ENCODE measurements at places on chromosomes 4 and X.

GRCh38 chr4:76022677-76023076, 620 bp downstream of the CXCL10 start:
- no peak for DNase-seq

DNA sequence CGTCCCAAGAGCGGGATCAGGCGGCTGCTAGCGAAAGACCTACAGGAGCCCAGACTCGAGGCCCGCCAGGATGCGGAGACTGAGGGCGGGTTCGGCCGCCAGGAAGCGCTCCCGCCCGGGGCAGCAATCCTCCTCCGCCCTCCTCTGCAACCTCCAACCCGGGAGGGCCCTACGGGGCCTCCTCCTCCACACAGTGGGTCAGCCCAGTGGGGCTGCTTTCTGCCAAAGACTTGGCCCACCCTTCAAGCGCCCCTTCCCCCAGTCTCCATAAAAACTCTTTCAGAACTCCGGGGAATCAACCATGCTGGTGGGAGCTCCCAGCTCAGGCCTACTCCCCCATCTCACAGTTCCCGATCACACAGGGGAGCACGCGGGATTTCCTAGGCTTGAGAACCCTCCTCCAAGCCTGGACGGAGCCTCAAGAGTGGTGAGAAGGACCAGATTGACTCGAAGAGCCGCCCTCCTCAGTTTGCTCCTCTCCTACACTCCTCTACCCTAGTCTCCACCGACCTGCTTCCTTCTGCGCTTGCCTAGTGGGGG, 77.5 kb downstream of the RLIM start:
- DNase-seq: no peak

DNA sequence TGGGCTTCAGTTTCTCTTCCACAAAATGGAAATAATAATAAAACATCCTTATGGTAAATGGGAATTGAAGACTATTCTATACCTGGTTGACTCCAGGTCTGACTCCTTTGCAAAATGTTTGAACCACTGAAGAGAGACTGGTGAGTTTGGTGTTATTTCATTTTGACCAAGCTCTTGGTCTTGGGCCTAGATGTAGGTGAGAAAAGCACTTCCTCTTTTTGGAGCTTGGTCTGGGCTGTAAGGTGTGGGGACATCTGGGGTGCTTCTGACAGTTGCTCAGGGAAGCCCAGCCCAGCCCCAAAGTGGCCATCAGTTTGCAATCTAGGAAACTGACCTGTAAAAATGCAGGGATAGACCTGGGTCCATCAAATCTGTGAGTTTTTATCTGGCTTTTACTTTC, 26.8 kb upstream of the SOD3 start:
- DNase-seq: no peak

GRCh38 chr4:127370604-127371003, 262.2 kb upstream of the INTU start:
- DNase-seq: no peak

- DNase-seq: no peak
Observed at GRCh38 chrX:34147345-34147744, 15.2 kb upstream of the FAM47A start.

- no peak for DNase-seq
Observed at GRCh38 chrX:71565474-71566041, 12.7 kb upstream of the GCNA start.

- no peak for DNase-seq
Observed at GRCh38 chrX:12988797-12989196, 13.9 kb downstream of the TMSB4X start.

DNA sequence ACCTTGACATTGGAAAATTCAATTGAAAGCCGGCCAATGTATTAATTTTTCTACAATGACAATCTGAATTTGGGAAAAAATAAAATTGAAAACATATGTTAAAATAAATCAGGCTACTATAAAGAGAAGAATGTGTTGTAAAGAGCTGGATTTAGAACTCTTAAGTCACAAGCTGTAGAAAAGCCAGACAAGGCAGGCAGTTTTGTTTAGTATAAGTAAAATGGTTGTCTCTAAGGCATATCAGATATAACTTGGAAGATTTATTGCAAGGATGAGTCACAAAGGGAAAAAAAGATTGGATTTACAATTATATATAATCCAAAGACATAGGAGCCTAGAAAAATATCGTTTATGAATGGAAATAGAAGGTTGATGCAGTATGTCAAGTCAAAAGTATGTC, 549.1 kb upstream of the EPHA5 start:
- DNase-seq: no peak

DNA sequence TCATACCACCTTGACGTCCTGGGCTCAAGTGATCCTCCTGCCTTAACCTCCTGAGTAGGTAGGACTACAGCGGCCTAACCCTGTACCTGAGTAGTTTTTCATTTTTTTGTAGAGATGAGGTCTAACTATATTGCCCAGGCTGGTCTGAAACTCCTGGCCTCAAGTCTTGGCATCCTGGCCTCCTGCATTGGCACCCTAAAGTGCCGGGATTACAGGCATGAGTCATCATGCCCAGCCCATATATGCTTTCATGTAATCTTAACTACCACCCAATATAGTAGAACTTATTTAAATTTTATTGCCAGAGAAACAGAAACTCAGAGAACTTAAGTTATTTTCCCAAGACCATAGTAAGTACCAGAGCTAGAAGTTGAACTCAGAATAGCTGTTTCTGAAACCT, 27.1 kb downstream of the AFM start:
- DNase-seq: no peak

DNA sequence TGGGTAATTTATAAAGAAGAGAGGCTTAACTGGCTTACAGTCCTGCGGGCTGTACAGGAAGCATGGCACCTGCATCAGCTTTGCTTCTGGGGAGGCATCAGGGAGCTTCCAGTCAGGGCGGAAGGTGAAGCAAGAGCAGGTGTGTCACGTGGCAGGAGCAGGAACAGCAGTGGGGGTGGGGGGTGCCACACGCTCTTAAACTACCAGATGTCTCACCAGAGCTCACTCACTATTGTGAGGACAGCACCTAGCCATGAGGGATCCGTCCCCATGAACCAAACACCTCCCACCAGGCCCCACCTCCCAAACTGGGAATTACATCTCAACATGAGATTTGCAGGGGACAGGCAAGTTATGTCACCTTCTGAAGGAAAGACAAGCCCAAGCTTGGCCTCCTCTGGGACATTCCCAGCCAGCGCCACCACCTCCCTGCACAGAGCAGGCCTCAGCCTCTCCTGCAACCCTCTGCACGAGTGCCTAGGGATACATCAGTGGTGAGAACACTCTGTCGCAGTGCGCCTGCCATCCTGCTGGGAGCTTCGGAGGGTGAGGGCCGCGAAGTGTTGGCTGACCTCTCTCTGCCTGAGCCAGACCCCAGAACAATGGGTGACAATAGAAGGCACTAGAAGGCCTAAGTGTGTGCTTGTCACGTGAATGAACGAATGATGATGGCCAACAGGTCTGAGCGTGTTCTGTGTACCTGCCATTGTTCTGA, 244.3 kb downstream of the EVC2 start:
- DNase-seq: no peak

DNA sequence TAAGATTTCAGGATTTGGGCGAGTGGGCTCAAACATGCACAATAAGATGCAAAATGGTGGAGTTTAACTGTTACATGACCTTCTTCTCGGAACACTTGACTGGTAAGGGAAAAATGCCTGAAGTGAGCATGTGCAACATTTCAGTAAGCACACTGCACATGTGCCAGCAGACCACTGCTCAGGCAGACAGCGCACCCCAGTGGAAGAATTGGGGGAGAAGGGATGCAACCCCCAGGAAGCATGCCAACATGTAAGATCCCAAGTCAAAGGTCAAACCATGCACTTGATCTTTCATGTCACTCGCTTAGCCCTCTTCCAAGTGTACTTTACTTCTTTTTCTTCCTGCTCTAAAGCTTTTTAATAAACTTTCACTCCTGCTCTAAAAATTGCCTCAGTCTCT, 256.3 kb downstream of the CENPC start:
- DNase-seq: peak; percentile 30

- DNase-seq: peak; percentile 74
Observed at GRCh38 chrX:123961268-123962005, at the start of gene STAG2. STAG2 (plus strand) TSS chrX:123961706; CDS start chrX:124022628, 60,922 bp downstream.

- no peak for DNase-seq
Observed at GRCh38 chrX:51098046-51098445, 187.5 kb downstream of the BMP15 start.

- DNase-seq: no peak
Observed at GRCh38 chr4:10659251-10659650, 25.3 kb downstream of the CLNK start.

- DNase-seq: no peak
Observed at GRCh38 chr4:147791341-147791740, 59.5 kb downstream of the ARHGAP10 start.

- no peak for DNase-seq
Observed at GRCh38 chr4:127155116-127155515, 477.6 kb upstream of the INTU start.

- peak; percentile 75 for DNase-seq
Observed at GRCh38 chrX:136577552-136577951, 45.5 kb downstream of the VGLL1 start.

- DNase-seq: no peak
Observed at GRCh38 chr4:180805101-180805500, 1438.1 kb upstream of the TENM3 start.

- no peak for DNase-seq
Observed at GRCh38 chr4:168514249-168514852, 17.5 kb downstream of the PALLD start.

DNA sequence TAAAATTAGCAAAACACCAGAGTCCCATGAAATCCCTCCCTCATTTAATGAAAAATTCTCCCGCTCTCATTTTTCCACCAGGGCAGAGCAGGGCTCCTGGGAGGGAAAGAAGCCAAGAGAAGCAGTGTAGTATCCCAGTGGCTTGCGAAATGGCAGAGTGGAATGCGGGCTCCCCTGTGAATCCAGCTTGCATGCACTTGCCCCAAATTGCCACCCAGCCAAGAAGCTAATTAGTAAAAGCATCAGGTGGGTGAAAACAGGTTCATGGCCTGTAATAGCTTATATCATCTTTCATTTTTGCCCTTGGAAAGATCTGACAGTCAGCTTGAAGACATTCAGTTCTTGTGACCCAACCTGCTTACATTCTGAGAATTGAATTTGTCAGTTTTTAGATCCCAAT, 10.1 kb downstream of the AMOT start:
- DNase-seq: no peak

GRCh38 chr4:168876106-168876505, 133.9 kb downstream of the CBR4 start:
- no peak for DNase-seq

GRCh38 chr4:159027535-159027934, 75.3 kb upstream of the RAPGEF2 start:
- DNase-seq: no peak

- no peak for DNase-seq
Observed at GRCh38 chrX:131607792-131608369, 64.0 kb downstream of the OR13H1 start.

DNA sequence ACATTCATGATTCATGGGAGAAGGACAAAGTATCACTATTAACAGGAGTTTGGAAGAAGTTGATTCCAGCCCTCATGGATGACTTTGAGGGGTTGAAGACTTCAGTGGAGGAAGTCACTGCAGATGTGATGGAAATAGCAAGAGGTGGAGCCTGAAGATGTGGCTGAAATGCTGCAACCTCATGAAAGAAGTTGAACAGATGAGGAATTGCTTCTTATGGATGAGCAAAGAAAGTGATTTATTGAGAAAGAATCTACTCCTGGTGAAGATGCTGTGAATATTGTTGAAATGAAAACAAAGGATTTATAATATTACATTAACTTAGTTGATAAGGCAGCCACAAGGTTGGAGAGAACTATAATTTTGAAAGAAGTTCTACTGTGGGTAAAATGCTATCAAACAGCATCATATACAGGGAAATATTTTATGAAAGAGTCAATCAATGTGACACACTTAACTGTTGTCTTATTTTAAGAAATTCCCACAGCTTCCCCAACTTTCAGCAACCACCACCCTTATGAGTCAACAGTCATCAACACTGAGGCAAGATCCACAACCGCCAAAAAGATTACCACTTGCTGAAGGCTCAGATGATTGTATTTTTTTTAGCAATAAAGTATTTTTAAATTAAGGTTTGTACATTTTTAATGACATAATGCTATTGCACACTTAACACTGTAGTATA, 302.6 kb downstream of the CBLL2 start:
- no peak for DNase-seq

DNA sequence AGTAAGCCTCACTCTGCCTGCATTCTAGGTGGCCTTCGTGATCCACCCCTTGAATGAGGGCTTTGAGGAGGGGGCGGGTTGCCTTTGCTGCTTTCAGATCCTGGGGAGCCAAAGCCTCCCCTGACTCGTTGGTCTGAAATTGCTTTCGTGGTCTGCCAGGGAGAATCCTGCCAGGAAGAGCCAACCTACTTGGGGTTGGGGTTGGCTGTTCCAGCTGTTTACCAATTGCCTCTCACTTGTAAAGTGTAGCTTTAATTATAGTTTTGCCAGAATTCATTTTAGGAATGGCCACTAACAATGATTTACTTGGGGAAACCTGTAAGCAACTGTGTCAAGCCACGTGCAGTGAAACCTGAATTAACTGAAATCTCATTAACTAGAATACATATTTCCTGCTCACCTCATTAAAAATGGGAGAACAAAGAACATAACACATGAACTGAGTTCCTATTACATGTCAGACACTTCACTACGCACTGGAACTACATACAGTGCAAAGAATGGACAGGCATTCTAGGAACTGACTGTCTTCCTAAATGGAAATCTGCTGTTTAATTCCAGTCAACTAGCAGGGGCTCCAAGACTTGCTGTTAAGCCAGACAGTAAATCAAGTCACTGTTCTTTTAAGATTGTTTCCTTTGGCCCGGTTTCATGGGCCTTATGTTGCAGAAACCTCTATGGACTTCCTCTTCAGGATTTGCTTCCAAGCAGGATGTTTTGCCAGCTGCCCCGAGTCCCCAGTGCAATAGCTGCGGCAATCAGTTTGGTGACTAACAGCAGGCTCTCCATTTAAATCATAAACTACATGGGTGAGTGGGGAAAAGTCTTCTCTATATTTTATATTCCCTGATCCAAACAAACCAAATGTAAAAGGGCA, 16.4 kb upstream of the NKRF start:
- no peak for DNase-seq

- no peak for DNase-seq
Observed at GRCh38 chrX:99353412-99353811, 1056.7 kb downstream of the PCDH19 start.

GRCh38 chr4:24639714-24640113, 55.4 kb upstream of the DHX15 start:
- DNase-seq: no peak

DNA sequence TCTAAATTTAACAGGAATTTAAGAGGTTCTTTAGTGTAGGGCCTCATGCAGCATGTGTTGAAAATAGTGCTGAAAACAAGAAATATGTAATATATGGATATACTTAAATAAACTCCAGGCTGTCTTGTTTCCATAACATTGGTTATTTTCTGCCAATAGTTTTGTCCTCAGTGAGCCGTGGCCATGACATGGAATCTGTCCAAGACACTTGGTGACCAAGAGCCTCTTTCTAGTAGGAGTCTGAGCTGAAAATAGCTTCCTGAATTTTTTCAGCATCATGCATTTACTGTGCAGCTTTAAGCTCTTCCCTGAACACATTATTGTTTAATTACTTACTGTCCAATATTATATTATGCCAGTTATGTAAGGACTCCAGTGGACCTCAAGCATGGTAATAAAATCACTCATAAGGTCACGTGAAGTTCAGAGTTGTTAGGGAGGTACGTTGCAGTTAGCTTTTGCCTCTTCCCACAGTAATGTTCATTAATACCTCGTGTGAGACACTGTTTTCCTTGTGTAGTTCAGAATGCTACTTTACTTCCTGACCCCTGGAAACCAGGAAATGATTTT, 488.2 kb downstream of the GRID2 start:
- DNase-seq: no peak
